ENCODE measurements at places on chromosomes 13 and 19.

DNA sequence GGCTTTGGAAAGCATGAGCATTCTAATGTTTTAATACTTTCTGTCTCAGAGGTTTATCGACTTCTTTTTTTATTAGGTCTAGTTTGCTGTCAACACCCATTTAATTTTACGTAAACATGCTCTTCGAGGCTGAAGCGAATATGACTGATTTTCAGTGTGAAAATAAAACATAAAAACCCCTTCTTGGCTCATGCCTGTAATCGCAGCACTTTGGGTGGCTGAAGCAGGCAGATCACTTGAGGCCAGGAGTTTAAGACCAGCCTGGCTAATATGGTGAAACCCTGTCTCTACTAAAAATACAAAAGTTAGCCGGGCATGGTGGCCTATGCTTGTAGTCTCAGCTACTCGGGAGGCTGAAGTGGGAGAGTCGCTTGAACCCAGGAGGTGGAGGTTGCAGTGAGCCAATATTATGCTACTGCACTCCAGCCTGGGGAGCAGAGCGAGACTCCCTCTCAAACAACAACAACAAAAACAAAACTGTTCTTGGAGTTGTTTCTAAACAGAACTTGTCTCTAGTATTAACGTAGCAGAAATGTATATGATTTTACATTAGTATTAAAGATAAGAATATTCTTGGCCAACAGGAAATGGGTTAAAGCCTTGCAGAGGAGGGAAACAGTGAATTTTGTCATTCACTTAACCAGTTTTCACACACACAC is 7.1 kb upstream of the IGFL3 start:
- no peak for DNase-seq

GRCh38 chr13:24308068-24308445 is 1.3 kb upstream of the C1QTNF9 start:
- DNase-seq: no peak

DNA sequence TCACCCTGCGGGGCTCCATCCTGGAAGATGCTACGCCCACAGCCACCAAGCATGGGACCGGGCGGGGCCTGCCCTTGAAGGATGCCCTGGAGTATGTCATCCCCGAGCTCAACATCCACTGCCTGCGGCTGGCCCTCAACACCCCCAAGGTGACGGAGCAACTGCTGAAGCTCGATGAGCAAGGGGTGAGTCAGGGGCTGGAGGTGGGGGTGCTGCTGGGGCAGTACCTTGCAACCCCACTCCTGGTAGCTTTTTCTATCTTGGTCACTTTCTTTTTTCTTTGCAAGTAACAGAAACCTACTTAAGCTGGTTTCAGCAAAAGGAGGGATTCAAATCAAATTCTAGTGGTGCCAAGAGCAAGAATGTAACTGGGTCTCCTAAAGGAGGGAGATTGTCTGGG is 124.1 kb downstream of the DPF1 start:
- no peak for DNase-seq

DNA sequence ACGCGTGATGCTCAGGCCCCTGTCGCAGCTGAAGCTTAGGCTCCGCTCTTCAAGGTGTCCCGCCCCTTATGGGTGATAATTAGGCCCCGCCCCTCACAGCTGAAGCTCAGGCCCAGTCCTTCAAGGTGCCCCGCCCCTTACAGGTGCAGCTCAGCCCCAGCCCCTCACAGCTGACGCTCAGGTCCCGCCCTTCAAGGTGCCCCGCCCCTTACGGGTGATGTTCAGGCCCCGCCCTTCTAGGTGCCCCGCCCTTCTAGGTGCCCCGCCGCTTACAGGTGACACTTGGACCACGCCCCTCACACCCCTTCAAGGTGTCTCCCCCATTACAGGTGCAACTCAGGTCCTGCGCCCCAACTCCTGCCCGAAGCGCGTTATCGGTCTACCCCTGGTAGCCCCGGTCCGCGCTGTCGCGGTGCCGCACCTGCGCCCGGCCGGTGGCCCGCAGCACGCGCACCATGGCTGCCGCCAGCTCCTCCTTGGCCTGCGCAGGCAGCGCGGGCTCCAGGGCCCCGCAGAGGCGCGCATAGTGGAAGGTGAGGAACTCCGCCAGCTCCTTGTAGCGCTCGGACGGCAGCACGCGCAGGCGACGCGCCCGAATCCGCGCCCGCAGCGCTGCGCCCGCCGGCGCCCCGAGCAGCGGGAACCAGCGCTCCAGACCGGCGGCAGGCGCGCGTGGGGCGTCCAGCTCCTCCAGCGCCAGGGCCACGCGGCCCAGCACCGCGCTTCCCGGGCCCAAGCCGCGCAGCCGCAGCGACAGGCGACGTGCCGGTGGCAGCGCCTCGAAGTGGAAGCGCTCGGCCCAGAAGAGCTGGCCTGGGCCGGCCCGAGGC is 7.3 kb downstream of the RASAL3 start:
- no peak for DNase-seq

DNA sequence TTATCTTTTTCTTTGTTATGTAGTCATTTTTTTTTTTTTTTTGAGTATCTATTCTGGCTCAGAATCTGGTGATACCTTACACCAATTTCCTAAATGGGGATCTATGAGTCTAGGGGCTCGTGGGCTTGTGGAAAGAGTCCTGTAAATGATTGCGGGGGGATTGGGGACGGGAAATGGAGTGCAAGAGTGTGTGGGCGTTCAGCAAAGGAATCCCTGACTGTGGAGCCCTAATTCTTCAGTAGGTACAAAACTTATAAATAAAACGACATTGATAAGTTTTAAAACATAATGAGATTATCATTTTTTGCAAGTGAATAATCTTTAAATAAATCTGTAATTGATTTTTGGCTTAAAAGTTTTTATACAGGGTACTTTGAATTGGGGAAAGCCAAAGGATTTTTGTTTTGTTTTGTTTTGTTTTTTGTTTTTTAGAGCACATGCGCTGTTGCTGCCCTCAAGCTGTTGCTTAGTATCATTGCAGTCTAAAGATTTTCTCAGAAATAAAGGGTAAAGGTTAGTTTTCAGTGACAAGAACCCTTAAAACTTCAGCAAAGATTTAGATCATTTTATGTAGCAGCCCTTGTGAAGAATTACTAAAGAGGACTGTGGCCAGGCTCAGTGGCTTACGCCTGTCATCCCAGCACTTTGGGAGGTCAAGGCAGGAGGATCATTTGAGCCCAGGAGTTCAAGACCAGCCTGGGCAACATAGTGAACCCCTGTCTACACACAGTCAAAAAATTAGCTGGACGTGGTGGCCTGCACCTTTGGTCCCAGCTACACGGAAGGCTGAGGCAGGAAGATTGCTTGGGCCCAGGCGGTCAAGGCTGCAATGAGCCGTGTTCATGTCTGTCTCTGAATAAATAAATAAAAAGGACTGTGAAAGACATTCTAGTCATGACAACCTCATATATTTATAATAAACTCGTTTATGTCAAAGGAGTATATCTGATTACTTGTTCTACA is 1.7 kb downstream of the ERCC5 start:
- no peak for DNase-seq

DNA sequence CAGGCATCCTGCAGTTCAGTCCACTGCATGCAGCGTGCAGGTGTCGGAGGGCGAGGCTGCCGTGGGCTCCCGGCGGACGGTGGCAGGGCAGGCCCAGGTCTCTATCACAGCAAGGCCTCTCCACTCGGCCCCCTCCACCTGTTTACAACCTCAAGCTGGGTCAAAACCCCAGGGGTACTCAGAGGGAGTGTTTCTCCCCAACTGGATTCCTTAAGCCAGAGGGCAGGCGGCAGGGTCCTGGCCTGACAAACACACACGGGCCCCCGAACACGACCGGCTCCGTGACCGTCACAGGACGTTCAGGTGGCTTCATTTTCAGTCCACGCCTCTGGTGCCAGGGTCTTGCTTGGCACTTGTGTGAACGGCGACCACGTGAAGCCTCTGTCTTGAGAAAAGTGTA is 23.5 kb downstream of the RASA3 start:
- DNase-seq: no peak

- no peak for DNase-seq
These were observed 23.3 kb downstream of the RBM26 start for GRCh38 chr13:79382545-79383275.

GRCh38 chr19:18156841-18157464 is 4.0 kb downstream of the PIK3R2 start:
- DNase-seq: no peak

GRCh38 chr19:15398501-15399233 is 19.1 kb upstream of the AKAP8 start:
- DNase-seq: no peak

GRCh38 chr13:62702502-62702901 is 1286.9 kb upstream of the PCDH20 start:
- no peak for DNase-seq

DNA sequence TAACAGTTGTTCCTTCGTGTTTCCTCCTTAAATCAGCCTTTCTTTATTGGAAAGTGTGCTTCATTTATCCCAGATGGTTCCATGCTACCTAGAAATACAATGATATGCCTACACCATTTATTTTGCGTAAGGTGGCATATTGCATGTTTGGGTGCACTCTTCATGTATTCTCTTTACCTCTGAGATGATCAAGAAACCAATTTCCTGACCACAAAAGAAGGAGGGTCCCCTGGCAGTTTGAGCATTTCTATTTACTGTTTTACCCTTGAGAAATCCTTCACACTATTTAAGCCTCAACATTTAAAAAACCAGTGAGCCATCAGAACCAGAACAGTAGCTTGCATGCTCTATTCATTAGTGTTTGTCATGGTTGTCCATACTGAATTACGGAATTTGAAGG is 354.0 kb downstream of the MTUS2 start:
- no peak for DNase-seq

DNA sequence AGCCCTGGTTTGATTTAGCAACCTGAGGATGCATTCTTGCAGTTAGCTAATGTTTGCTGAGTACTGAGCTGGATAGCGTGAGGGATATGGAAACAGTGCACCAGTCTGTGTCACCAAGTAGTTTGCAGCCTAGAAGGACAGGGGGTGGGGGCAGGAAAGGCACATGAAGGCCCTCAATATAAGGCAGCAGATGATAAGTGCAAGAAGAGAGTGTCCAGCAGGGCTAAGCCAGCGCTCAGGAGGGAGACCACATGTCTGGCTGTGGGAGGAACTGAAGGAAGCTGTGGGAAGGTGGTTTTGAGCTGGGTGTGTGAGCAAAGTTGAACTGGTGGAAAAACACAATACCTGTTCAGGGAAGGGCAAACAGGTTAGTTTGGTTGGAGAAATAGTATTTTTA is 1.7 kb downstream of the CXCL17 start:
- no peak for DNase-seq

DNA sequence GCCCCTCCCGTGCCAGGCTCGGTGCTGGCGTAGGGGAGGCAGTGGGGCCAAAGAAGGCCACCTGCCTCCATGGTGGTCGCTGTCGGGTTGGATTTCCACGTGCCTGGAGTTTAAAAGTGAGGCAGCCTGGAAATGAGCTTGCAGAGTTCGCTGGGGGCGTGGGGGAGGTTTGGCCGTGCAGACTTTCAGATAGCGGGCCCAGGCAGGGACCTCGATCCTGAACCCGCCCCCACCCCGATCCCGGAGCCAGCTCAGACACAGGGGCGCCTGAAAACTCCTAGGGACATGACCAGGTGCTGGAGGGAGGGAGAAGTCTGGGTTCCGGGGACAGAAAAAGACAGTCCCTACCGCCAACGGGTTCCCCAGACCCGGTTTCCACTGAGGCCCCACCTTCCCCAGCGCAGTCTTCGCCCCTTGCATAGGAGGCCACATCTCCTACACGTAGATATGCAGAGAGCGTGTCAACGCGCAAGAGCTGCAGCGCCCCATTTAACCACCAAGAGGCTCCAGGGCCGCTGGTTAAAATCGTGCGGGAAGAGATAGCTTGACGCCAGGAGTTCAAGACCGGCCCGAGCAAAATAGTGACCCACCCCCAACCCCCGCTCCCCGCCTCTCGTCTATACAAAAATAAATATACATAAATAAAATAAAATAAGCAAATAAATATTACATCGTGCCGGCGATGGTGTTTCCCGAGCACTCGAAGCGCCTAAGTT is 8.5 kb downstream of the CCDC8 start:
- no peak for DNase-seq

- no peak for DNase-seq
These were observed 108.5 kb downstream of the FRY start for GRCh38 chr13:32140109-32140508.

DNA sequence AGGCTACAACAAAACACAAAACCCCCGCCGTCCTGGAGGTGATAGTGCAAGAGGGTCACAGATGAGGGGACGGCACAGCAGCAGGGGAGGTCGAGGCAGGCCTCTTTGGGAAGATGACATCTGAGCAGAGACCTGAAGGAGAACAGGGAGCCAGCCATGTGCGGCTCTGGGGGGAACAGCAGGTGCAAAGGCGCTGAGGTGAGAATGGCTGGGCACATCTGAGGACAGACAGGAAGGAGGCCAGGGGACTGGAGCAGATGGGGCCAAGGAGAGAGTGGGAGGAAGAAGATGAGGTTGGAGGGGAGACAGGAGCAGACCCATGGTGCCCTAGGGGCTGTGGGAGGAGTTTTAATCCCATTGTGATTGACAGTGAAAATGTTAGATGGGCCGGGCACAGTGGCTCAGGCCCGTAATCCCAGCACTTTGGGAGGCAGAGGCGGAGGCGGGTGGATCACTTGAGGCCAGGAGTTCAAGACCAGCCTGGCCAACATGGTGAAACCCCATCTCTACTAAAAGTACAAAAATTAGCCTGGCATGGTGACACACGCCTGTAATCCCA is 1.8 kb upstream of the CKM start:
- no peak for DNase-seq

- DNase-seq: no peak
These were observed 159.6 kb downstream of the FOXO1 start for GRCh38 chr13:40506592-40507446.

GRCh38 chr13:68378294-68378693 is 1148.2 kb upstream of the PCDH9 start:
- no peak for DNase-seq

GRCh38 chr13:42272115-42272803 is at the start of gene AKAP11:
Gene AKAP11, plus strand, starts transcription at chr13:42272152. Its CDS starts 14,197 bp downstream, at chr13:42286349.
- DNase-seq: peak; percentile 13

DNA sequence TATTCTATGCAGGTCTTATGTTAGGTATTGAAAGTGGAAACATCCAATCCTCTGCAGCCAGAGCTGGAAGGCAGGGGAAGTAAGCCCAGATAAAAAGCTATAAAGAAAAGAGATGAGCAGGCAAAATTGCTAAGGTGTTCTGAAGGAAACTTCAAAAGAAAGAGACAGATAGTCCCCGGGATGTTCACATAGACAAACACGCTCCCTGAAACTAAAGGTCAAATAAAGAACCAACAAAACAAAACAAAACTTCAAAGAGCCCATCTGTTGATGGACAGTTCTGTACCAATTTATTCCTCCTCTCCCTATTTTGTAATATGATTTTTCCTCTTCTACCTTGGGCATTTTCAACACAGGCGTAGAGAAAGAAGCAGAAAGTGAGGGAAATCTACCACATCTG is 11.3 kb upstream of the NDFIP2 start:
- DNase-seq: no peak

GRCh38 chr13:93776936-93777335 is 550.3 kb downstream of the GPC6 start:
- no peak for DNase-seq

All from stimulated activated CD8-positive, alpha-beta memory T cell treated with anti-CD3 and anti-CD28 coated beads, Interleukin-4, amount 100 ng/mL, for 4 hours (primary cell).